ENCODE measurements at places on chromosomes 3 and 15.

- DNase-seq = no peak
Observed at GRCh38 chr15:97968380-97968779, 7.9 kb downstream of the ARRDC4 start.

GRCh38 chr15:48537271-48538113, 108.0 kb downstream of the FBN1 start:
- DNase-seq = no peak

GRCh38 chr3:176697284-176697889, 499.9 kb downstream of the TBL1XR1 start:
- no peak for DNase-seq

- no peak for DNase-seq
Observed at GRCh38 chr3:176896640-176897039, 300.6 kb downstream of the TBL1XR1 start.

- no peak for DNase-seq
Observed at GRCh38 chr15:38085114-38085513, 150.7 kb downstream of the TMCO5A start.

DNA sequence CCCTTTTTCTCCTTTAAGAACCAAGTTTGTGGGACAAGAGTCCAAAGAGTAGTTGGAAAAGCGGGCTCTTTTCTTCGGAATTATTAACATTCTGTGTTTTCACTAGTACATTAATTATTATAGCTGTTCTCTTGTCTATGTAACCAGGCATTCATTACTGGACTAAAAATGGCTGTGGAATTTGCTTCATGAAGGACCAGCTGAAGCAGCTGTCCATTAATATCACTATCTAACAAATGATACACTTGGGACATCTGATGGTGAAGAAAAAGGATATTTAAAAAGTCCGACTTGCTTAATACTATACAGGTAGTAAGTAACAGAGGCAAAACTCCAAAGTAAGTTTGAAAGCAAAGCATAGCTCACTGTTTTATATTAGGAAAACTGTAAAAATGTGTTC, 728.9 kb upstream of the DPPA4 start:
- no peak for DNase-seq

DNA sequence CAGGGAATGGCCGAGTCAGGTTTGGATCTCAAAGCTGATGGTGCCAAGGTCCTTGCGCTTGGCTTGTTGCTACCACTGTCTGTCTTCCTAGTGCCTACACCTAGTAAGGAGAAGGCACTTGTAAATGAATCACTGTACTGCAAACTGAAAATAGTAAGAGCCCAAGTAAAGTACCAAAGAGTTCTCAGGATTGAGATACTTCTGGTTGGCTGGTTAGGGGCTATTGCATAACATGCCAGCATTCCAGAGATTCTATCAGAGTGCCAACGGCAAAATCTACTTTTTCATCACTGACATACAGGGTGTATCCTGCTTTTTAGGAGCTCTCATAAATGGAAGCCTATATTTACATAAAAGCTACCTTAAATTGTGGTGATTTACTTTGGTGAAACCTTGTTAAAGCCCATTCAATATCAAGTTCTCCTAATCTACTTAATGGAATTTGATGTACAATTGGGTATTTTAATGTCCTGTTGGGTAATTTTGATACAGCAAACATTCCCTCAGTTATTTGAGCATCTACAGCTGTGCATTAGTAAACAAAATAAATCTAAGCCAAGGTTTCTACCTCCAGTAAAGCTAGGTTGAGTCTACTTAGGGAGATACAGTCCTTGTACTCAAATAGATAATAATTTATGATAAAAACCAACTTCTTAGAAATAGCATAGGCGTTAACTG, 30.7 kb upstream of the CHD2 start:
- DNase-seq = no peak

- no peak for DNase-seq
Observed at GRCh38 chr15:34879107-34879506, 83.8 kb upstream of the ACTC1 start.

DNA sequence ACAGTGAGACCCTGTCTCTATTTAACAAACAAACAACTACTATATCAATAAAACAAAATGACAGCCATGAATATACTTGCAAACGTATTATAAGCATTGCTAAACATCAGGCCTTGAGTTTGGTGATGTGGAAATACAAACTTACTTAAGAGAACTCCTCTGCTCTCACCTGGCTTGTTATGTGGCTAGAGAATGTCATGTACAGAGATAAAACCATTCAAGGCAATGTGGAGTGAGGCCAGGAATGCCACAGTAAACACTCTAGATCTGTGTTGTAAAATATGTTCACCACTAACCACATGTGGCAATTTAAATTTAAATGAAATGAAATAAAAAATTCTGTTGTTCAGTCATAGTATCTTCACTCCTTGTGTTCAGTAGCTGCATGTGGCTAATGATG, 22.7 kb upstream of the RARB start:
- DNase-seq = no peak

- no peak for DNase-seq
Observed at GRCh38 chr3:197491478-197491877, 64.3 kb downstream of the BDH1 start.

DNA sequence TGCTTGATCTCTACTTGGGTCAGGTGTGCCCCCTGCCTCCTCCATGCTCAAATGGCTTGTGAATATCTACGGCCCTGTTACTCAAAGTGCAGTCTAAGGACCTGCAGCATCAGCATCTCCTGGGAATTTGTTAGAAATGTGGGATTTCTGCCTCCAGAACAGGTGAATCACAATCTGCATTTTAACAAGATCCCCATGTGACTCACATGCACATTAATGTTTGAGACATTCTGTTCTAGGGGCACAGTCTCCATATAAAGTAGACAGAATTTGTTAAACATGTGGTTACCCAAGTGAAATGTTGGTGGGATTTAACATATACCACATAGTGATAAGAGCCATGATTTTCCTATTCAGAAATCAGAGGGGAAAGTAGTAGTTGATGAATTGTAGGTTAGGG, 256.2 kb downstream of the NR1D2 start:
- no peak for DNase-seq

DNA sequence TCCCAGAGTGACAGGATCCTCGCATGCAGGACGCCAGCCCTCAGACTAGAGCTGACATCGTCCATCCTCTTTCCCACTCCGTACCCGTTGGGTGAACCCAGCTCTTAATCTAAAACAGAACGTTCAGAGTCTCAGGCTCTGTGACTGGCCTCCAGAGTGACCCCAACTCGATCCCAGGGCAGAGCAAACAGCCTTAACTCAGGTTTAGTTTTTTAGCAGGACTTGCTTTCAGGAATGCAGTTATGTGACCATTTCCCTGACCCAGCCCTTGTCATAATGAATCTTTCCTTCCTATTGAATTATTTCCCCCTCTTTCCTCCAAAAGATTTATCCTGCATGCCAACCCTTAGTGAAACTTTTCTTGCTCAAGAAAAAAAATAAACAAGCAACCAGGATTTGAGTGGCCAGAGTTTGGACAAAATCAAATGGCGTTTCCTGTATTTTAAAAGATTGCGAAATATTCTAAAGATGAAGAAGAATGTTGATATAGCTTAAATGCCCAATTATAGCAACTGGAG, 47.8 kb upstream of the RARB start:
- no peak for DNase-seq

DNA sequence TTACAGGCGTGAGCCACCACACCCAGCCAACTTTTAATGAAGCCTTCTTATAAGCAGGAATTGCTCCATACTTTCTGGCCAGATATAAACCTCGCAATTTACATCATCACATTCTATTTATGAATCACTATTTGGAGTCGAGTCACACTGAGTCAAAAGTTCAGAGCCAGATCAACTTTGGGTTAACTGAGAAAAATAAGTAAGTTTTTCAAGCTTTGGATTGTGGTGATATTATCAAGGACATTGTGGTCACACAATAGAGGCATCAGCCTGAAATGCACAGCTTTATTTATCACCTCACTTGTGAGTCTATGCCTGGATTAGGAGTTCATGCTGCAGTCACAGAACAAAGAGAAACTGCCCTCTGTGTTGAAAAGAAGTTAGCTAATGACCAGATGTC, 1163.5 kb downstream of the ROBO1 start:
- no peak for DNase-seq

GRCh38 chr3:45677033-45677446, 12.2 kb upstream of the SACM1L start:
- no peak for DNase-seq

GRCh38 chr3:40850861-40851260, 326.1 kb downstream of the ZNF621 start:
- DNase-seq = no peak

DNA sequence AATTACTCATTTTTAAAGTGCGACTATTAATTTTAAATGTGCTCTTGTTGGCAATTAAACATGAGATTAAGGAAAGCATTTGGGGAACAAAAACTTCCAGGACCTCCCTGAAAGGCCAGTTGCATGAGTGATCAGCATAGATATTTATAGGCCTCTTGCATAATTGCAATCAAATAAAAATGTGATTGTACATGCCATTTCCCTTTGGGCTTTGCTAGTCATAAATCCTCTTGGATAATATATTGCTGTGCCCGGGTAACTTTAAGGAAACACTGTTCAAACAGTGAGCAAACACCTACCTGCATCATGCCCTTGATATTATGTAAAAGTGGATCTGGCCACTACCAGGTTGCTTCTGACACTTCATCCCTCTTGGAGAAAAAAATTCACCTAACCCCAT, 239.1 kb downstream of the MCTP2 start:
- no peak for DNase-seq

GRCh38 chr15:101127506-101128076, 124.3 kb downstream of the CHSY1 start:
- no peak for DNase-seq

- no peak for DNase-seq
Observed at GRCh38 chr3:146464005-146464595, 5.3 kb downstream of the PLSCR2 start.

- no peak for DNase-seq
Observed at GRCh38 chr3:141239511-141240281, 8.1 kb downstream of the PXYLP1 start.

DNA sequence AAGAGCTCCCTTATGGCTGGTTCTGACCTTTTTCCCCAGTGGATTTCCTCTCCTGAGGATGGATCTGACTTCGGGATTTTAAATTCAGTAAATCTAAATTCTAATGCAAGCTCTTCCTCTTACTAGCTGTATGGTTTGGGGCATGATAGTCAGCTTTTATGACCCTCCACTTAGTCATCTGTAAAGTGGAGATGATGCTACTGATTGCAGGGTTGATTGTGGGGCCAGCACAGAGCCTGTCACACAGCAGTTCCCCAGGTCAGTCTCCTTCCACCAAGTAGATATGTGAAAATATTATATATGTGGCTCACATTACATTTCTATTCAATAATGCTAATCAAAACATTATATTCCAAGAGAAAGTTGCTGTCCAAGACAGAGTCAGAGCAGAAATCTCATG, 141.3 kb upstream of the UBE2E1 start:
- DNase-seq = no peak

DNA sequence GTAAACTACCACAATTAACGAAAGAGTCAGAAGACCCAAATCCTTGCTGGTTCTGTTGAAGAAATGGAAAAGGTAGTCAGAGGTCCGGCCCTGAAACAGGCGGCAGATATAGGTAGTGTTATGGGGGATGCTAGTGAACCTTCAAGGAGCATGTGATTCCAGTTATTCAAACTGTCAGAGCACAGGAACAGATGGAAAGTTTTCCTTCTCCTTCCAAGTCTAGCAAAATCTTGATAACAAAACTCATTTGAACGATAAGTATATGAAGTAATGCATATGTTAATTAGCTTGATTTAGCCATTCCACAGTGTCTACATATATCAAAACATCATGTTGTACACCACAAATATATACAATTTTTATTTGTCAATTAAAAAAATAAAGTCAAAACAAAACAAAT, 26.6 kb upstream of the GOLGA8J start:
- no peak for DNase-seq

DNA sequence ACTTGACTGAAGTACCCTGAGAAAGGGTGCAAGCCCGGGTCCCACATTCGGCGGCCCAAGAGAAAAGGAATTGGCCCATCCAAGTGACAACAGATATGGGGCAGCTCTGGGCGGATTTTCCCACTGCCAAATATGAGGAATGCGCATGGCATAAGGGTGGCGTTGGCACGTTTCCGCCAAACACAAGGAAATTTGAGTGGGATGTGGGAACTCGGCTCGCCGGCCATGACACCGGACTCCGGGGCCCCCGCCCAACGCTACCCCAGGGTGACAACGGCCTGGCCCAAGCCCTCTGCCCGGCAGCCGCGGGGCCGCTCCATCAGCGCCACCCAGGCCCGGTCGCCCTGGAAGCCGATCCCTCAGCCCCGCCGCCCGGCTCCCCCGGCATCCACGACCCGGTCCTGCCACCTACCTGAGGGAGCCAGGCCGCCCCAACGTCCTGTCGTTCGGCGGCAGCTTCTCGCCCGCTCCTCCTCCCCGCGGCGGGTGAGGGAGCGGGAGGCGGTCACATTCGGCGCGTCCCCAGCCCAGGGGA, 449 bp downstream of the RAF1 start:
- DNase-seq = no peak

GRCh38 chr3:139427283-139428060, 38.0 kb upstream of the COPB2 start:
- no peak for DNase-seq

DNA sequence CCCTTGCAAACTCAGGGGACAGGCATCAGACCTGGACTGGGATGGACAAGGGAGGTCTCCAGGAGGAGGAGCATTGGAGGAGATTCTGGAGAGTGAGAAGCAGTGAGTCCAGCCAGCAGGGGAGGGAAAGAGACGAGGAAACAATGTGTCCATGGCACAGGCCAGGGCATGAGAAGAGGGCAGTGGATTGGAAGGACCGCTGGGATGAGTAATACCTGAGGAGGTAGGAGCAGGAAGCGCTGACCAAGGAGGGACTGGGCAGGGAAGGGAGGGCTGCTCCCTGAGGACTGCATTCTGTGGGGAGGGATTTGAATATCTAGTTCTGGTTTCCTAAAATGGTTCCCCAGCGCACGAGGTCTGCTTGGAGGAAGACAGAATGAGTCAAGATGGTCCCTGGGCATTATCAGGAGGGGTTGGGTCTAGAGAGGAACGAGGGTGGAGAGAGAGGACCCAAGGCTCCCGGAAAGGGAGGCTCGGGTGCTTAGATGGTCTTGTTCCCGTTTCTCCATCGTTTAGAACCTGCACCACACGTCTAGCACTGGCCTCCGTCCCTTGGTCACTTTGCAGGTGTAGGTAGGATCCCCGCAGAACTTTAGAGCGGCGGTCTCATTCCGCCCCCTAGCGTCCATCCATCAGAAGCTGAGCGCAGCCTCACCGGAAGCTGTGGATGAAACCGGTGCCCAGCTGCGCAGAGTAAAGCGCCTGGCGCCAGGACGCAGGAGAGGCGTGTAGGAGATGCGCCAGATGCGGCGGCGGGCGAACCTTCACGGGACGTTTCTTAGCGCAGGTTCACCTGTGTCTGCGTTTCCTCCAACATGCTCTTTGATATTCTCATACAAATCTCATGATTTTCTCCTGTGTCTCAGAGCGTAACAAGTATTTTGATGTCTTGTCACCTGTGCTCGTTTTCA, 190.7 kb upstream of the NDN start:
- DNase-seq = no peak

DNA sequence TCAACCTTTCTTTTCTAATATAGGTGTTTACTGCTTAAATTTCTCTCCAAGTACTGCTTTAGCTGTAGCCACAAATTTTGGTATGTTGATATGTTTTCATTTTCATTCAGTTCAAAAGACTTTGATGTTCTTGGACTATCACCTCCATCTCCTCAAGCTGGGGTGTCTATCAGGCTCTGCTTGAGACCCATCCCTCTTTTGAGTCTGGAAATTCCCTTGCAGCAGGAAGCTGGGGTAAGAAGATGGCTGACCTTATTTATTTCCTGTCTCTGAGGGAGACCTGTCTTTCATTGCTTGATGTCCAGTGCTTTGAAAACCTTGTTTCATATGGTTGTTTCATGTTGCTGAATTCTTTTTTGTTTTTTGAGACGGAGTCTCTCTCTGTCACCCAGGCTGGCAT, 60.5 kb upstream of the ADPGK start:
- DNase-seq = no peak

All from cortex of kidney (tissue), 1 donor.